ENCODE measurements at places on chromosomes 11 and 22.
A peak's percentile ranks its signal among the peaks of the same experiment; 100 is the strongest.

DNA sequence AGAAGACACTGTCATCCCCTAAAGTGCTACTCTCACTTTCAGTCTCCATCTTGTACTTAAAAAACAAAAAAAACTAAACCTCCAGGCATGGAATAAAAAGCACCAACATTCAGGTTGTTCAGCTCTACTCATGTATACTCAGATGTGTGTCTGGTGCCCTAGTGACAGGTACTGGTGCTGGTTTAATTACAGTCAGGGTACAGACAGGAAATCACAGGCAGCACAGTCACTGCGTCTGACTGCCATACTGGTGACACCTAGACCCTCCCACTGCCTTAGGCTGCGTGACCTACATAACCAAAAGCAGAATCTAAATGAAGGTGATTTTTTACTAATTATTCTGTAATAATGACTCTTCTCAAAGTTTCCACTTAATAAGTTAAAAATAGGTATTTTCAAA is at the start of gene ARHGAP32:
Gene ARHGAP32, minus strand, starts transcription at position 176 of the 400 bp plus-strand sequence. Its CDS starts 127 bp downstream, at position 49.
- no peaks in the 10 kb centered on the region for H3K4me1 ChIP-seq
- DNase-seq, result no peak
- no peak within 1 kb of the TSS for H3K27ac ChIP-seq
- H3K36me3 ChIP-seq, result no peaks in the 10 kb centered on the region
- no peaks in the 10 kb centered on the region for H3K27me3 ChIP-seq

GRCh38 chr11:69718147-69718546 is 14.3 kb upstream of the FGF19 start:
- H3K27me3 ChIP-seq, result peaks cover 25% of the 10 kb centered on the region
- H3K4me1 ChIP-seq, result no peaks in the 10 kb centered on the region
- DNase-seq, result no peak

DNA sequence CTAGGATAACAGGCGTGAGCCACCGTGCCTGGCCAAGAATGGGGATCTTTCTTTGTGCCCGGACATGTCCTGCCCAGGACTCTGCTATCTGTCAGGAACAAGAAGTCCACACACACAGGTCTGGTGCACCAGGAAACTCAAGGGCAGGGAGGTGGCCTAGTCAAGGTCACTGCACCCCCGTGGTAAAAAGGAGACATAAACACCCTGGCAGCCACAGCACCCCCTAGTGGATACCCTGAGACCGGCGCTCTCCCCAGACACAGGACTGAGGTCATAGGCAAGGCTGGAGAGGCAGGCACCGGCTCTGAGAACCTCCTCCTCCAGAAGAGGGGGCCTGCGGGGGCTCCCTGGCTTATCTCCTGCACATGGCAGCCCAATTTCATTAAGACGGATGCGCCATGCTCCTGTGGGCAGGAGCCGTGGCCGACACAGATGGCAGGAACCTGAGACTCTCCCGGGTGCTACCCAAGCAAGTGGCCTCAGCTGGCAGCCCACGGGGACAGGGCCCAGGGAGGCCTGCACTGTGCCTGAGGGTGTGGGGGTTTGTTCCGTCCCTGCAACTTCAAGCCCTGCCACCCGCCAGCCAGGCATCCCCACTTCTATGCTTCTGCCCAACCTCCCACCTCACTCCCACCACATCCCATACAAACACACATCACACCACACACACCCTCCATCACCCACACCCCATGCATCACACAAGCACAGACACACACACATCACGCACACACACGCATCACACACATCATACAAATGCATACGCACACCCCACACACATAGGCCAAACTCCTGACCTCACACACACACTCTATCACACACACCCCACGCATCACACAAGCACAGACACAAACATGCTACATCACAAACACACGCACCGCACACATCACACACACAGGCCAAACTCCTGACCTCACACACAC is 19.6 kb downstream of the MACROD1 start:
- no peak overlapping the region for H3K27ac ChIP-seq
- H3K4me3 ChIP-seq, result no peak overlapping the region
- peaks cover 12% of the 10 kb centered on the region for H3K4me1 ChIP-seq

GRCh38 chr11:93253111-93253510 is 55.3 kb upstream of the SLC36A4 start:
- peaks cover 7% of the 10 kb centered on the region for H3K27me3 ChIP-seq
- H3K36me3 ChIP-seq, result no peaks in the 10 kb centered on the region
- H3K4me3 ChIP-seq, result no peak overlapping the region

- peak overlapping the region; percentile 45 for H3K27ac ChIP-seq
- no peak for DNase-seq
- H3K4me1 ChIP-seq, result peaks cover 17% of the 10 kb centered on the region
- H3K4me3 ChIP-seq, result no peak overlapping the region
- peaks cover 89% of the 10 kb centered on the region for H3K36me3 ChIP-seq
Observed at GRCh38 chr11:12214751-12215150, 104.4 kb downstream of the MICAL2 start.

DNA sequence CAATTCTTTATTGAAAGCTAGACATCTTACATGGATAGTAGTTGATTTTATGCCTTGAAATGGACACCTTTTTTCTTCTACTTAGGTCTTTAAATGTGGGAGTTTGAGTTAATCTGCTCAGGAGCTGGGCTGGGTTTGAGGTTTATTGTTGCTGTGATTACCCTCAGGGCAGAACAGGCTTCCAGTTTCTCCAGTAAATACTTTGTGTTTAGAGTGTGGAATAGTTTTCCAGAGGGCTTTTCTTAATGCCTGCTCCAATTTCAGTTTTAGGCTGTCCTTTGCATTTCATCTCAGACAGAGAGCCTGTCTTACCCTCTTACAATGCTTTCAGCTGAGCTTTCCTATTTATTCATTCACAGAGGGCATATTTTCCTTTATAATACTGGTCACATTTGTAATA is 69.9 kb upstream of the ADORA2A start:
- H3K36me3 ChIP-seq, result peaks cover 45% of the 10 kb centered on the region
- no peaks in the 10 kb centered on the region for H3K27me3 ChIP-seq
- no peak for DNase-seq

GRCh38 chr11:9206496-9206895 is 58.7 kb downstream of the DENND5A start:
- no peak overlapping the region for H3K4me3 ChIP-seq
- DNase-seq, result no peak
- peaks cover 41% of the 10 kb centered on the region for H3K4me1 ChIP-seq
- no peak overlapping the region for H3K27ac ChIP-seq
- no peaks in the 10 kb centered on the region for H3K27me3 ChIP-seq

GRCh38 chr22:46791201-46791731 is 28.8 kb downstream of the TBC1D22A start:
- H3K27ac ChIP-seq, result peak overlapping the region; percentile 100
- H3K4me3 ChIP-seq, result peak overlapping the region; percentile 78
- DNase-seq, result peak; percentile 85
- H3K4me1 ChIP-seq, result peaks cover 57% of the 10 kb centered on the region
- H3K36me3 ChIP-seq, result peaks cover 30% of the 10 kb centered on the region

DNA sequence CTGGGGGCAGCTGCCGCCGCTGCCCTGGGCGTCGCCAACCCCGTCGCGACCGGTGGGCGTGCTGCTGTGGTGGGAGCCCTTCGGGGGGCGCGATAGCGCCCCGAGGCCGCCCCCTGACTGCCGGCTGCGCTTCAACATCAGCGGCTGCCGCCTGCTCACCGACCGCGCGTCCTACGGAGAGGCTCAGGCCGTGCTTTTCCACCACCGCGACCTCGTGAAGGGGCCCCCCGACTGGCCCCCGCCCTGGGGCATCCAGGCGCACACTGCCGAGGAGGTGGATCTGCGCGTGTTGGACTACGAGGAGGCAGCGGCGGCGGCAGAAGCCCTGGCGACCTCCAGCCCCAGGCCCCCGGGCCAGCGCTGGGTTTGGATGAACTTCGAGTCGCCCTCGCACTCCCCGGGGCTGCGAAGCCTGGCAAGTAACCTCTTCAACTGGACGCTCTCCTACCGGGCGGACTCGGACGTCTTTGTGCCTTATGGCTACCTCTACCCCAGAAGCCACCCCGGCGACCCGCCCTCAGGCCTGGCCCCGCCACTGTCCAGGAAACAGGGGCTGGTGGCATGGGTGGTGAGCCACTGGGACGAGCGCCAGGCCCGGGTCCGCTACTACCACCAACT is 1.0 kb downstream of the FUT4 start:
- DNase-seq, result no peak
- H3K27ac ChIP-seq, result peak overlapping the region; percentile 63
- H3K36me3 ChIP-seq, result peaks cover 19% of the 10 kb centered on the region
- H3K4me1 ChIP-seq, result peaks cover 49% of the 10 kb centered on the region

DNA sequence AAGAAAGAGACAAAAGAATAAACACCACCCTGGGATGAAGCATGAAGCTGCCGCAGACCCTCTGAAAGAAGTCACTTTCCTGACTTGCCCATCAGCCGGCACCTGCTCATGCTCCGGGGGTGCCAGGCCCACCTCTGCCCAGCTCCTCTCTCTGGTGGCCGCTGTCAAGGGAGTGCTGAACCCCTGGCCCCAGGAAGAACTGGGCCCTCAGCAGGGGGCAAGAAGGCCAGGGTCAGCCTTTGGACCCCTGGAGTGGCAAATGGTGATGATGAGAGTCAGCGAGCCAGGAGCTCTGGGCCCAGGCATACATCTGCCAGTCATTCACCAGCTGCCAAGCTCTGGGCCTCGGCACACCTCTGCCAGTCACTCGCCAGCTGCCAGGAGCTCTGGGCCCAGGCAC is 17.4 kb downstream of the TTLL8 start:
- peaks cover 9% of the 10 kb centered on the region for H3K4me1 ChIP-seq
- no peaks in the 10 kb centered on the region for H3K36me3 ChIP-seq
- H3K27me3 ChIP-seq, result peaks cover 15% of the 10 kb centered on the region
- no peak overlapping the region for H3K27ac ChIP-seq
- H3K4me3 ChIP-seq, result no peak overlapping the region

GRCh38 chr11:39772525-39773137 is 1686.8 kb downstream of the LRRC4C start:
- H3K4me3 ChIP-seq, result no peak overlapping the region

- no peak for DNase-seq
- peaks cover 99% of the 10 kb centered on the region for H3K4me1 ChIP-seq
- no peaks in the 10 kb centered on the region for H3K27me3 ChIP-seq
- H3K36me3 ChIP-seq, result peaks cover 98% of the 10 kb centered on the region
- peak overlapping the region; percentile 58 for H3K4me3 ChIP-seq
- H3K27ac ChIP-seq, result peak overlapping the region; percentile 92
Observed at GRCh38 chr11:128480066-128480465, 107.3 kb downstream of the ETS1 start.

DNA sequence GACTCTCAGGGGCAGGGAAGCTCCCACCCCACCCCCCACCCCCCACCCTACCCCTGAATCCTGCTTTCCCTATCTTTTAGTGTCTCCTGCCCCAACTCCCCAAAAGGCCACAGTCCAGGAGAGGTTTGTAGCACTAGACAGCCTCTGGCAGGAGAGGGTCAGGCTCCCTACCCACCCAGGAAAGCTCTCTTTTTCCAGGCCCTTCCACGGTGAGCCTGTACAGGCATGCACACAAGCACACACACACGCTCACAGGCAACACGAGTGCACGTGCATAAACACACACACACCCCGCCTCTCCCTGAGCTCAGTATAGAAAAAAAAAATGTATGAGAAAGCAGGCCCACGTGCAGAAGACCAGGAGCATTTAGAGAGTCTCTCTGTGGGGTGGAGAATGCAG is 414.0 kb downstream of the MN1 start:
- H3K36me3 ChIP-seq, result no peaks in the 10 kb centered on the region
- H3K4me3 ChIP-seq, result no peak overlapping the region
- H3K4me1 ChIP-seq, result no peaks in the 10 kb centered on the region
- H3K27me3 ChIP-seq, result peaks cover 1% of the 10 kb centered on the region

- no peak for DNase-seq
- H3K36me3 ChIP-seq, result no peaks in the 10 kb centered on the region
- H3K4me3 ChIP-seq, result no peak overlapping the region
- no peak overlapping the region for H3K27ac ChIP-seq
Observed at GRCh38 chr11:118643142-118643994, 36.0 kb downstream of the PHLDB1 start.

GRCh38 chr11:132683602-132684001 is 848.7 kb downstream of the OPCML start:
- H3K4me3 ChIP-seq, result no peak overlapping the region
- DNase-seq, result no peak
- H3K27ac ChIP-seq, result no peak overlapping the region
- H3K27me3 ChIP-seq, result no peaks in the 10 kb centered on the region
- no peaks in the 10 kb centered on the region for H3K36me3 ChIP-seq
- peaks cover 8% of the 10 kb centered on the region for H3K4me1 ChIP-seq

DNA sequence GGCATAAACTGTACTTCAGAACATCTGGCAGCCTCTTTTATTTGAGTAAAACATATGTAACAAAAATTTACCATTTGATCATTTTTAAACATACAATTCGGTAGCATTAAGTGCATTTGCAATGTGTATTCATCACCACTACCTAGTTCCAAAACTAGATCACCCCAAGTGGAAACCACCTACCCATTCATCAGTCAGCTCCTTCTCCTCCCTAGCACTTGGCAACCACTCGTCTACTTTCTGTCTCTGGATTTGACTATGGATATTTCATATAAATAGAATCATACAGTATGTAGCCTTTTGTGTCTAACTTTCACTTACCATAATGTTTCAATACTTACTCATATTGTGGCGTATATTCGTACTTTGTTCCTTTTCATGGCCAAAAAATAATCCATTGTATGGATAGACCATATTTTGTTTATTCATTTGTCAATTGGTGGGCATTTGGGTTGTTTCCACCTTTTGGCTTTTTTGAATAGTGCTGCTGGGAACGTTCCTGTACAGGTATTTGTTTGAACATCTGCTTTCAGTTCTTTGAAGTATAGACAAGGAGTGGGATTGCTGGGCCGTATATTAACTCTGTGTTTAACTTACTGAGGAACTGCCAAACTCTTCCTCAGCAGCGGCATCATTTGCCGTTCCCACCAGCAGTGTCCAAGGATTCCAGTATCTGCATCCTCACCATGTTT is 27.2 kb upstream of the ADORA2A start:
- no peaks in the 10 kb centered on the region for H3K27me3 ChIP-seq
- DNase-seq, result no peak
- peak overlapping the region; percentile 65 for H3K4me3 ChIP-seq
- peaks cover 26% of the 10 kb centered on the region for H3K36me3 ChIP-seq
- peak overlapping the region; percentile 75 for H3K27ac ChIP-seq
